ENCODE measurements at places on chromosomes 1 and 21. TPM values are rescaled to one million over a fixed set of nuclear protein-coding genes. Genes with fewer than 3 reads are reported as not detected.

DNA sequence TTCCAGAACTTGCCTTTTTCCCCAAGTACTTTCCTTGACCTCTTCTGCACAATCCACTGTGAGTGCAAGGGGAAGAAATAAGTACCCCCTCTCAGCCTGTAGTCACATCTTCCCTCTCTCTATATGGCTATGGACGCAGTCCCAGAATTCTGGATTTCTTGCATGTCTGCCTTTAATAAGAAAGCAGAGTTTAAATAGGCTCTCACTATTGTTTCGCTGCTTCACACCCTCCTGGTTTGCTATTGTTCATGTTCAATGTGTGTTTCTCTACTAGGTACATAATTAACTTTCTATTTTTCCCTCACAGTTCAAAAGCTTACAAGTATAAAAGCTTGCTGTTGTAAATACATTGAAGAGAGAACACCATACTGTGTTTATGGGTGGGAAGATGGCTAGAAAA, 181.5 kb upstream of the C1orf105 start:
- no peak overlapping the region for H3K27ac ChIP-seq
- H3K36me3 ChIP-seq, result no peaks in the 10 kb centered on the region
- DNase-seq, result no peak
- no peaks in the 10 kb centered on the region for H3K27me3 ChIP-seq

DNA sequence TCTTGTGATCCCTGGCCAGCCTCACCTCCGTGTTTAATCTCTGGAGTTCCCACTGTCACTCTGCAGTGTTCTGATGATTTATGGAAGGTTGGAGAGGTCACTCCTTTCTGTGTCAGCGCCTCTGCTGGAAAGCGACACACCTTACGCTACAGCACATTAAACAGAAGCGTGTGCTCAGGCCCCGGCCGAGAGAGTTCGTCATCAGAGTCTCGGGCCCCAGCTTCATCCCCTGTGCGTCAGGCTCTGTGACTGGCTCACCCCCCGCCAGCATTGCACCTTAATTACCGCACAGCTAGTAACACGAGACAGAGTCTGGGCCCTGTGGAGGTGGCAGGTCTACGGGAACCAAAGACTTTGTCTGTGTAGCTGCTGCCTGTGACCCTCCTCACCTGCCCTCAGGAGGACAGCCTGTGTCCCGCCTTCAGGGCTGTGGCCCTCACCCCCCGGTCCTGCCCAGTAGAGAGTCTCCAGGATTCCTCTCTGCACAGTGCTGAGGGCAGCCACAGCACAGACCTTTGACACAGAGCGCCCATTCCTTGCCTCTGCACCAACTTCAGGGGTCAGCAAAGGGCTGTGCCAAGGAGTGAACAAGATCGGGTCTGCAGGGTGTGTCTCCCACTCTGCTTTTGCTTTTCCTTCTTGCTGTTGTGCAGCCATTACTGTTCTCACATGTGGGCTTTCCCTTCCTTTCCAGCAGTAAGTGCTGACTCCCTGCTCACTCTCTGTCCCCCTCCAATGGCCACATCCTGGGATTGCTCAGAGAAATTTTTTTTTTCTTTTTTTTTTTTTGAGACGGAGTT, 157.6 kb downstream of the PGBD5 start:
- H3K27ac ChIP-seq, result no peak overlapping the region
- peaks cover 2% of the 10 kb centered on the region for H3K36me3 ChIP-seq
- no peaks in the 10 kb centered on the region for H3K4me1 ChIP-seq
- no peaks in the 10 kb centered on the region for H3K27me3 ChIP-seq

DNA sequence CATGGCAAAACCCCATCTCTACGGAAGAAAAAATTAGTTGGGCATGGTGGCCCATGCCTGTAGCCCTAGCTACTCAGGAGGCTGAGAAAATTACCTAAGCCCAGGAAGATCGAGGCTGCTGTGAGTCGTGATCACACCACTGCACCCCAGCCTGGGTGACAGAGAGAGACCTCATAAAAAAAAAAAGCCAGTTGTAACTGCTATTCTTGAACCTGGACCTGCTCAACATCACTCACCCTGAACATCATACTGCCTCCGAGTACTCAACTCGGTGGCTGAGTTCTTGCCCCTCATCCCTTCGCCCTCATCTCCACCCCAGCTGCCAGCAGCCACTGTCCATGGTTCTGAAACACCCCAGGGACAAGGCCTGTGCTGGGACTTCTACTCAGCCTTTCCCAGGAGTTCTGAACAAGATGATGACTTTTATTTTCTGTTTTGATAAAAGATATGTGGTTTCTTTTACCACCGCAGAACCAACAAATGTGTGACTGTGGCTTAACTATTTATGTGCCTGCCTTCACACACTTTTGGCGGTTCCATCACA, 5.4 kb upstream of the DISP3 start:
- H3K4me3 ChIP-seq, result no peak overlapping the region
- no peak for DNase-seq
- no peaks in the 10 kb centered on the region for H3K4me1 ChIP-seq
- no peaks in the 10 kb centered on the region for H3K36me3 ChIP-seq
- peaks cover 2% of the 10 kb centered on the region for H3K27me3 ChIP-seq

GRCh38 chr1:84642774-84643173, 47.5 kb downstream of the SSX2IP start:
- H3K36me3 ChIP-seq, result no peaks in the 10 kb centered on the region
- H3K4me1 ChIP-seq, result no peaks in the 10 kb centered on the region
- no peak overlapping the region for H3K4me3 ChIP-seq
- H3K27me3 ChIP-seq, result no peaks in the 10 kb centered on the region

DNA sequence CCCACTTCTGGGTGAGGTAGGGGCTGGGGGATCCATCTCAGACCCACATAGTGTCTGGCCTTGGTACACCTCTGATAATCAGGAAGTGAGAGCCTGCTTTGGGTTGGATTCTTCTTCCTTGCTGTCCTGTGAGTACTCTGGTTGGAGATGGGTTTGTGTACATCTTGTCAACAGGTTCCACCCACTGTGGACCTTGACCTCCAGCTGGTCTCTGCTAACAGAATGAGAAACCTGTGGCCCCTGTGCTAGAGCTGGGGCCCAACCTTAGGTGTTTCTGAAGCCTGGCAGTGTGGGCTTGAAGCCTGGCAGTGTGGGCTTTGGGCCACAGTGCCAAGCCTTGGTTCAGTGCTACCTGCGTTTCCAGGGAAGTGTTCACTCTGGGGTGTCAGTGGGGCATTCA, 2.6 kb downstream of the ZBTB48 start:
- H3K4me3 ChIP-seq, result no peak overlapping the region
- no peaks in the 10 kb centered on the region for H3K27me3 ChIP-seq
- H3K27ac ChIP-seq, result no peak overlapping the region
- H3K36me3 ChIP-seq, result no peaks in the 10 kb centered on the region
- no peak for DNase-seq

DNA sequence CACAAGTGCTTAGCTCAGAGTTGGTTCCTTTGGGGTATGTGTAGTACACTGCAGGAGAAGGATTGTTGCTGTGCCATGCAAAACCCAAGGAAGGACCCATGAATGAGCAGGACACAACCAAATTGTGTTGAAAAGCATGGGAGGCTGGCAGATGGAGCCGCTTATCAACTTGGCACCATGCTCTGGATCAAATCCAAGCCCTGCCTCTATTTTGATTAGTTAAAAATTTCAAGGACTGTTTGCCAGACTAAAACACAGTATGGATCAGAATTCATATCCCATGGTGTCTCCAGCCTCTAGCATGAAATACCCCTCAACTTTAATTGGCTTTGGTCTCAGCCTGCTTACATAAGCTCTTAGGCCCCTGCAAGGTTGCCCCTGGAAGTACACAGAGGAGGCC, 27.8 kb downstream of the CCDC185 start:
- no peaks in the 10 kb centered on the region for H3K27me3 ChIP-seq
- no peak overlapping the region for H3K27ac ChIP-seq
- H3K36me3 ChIP-seq, result no peaks in the 10 kb centered on the region
- H3K4me3 ChIP-seq, result no peak overlapping the region
- no peak for DNase-seq
- no peaks in the 10 kb centered on the region for H3K4me1 ChIP-seq

- no peak for DNase-seq
- H3K27me3 ChIP-seq, result no peaks in the 10 kb centered on the region
- peaks cover 6% of the 10 kb centered on the region for H3K4me1 ChIP-seq
- H3K36me3 ChIP-seq, result no peaks in the 10 kb centered on the region
- H3K27ac ChIP-seq, result no peak overlapping the region
Observed at GRCh38 chr1:38997034-38997900, 6.2 kb downstream of the AKIRIN1 start.

GRCh38 chr1:15957221-15958095, 18.4 kb downstream of the ZBTB17 start:
- H3K27ac ChIP-seq, result no peak overlapping the region
- H3K27me3 ChIP-seq, result no peaks in the 10 kb centered on the region
- H3K4me1 ChIP-seq, result no peaks in the 10 kb centered on the region
- no peaks in the 10 kb centered on the region for H3K36me3 ChIP-seq
- no peak overlapping the region for H3K4me3 ChIP-seq

DNA sequence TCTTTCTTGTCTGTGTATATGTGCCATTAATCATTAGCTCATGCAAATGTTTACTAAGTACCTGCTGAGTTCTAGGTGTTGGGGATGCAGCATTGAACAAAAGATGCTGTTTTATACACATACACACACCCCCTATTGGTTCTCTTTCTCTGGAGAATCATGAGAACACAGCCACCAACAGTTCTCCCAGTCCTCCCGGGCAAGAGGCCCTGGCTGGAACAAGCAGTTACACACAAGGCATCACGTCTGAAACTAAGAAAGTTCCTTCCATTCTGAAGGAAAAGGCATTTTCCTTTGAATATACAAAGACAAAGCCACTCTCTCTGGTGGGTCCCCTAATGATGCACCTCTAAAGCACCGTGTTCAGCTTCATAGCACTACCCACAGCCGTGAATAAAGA, 10.8 kb downstream of the CASP9 start:
- no peaks in the 10 kb centered on the region for H3K36me3 ChIP-seq
- no peaks in the 10 kb centered on the region for H3K27me3 ChIP-seq
- H3K4me1 ChIP-seq, result no peaks in the 10 kb centered on the region
- no peak overlapping the region for H3K27ac ChIP-seq
- no peak overlapping the region for H3K4me3 ChIP-seq
- DNase-seq, result no peak

- no peaks in the 10 kb centered on the region for H3K4me1 ChIP-seq
- H3K36me3 ChIP-seq, result no peaks in the 10 kb centered on the region
- no peaks in the 10 kb centered on the region for H3K27me3 ChIP-seq
- DNase-seq, result no peak
- no peak overlapping the region for H3K4me3 ChIP-seq
- no peak overlapping the region for H3K27ac ChIP-seq
Observed at GRCh38 chr1:147109041-147109440, 63.2 kb downstream of the PRKAB2 start.

DNA sequence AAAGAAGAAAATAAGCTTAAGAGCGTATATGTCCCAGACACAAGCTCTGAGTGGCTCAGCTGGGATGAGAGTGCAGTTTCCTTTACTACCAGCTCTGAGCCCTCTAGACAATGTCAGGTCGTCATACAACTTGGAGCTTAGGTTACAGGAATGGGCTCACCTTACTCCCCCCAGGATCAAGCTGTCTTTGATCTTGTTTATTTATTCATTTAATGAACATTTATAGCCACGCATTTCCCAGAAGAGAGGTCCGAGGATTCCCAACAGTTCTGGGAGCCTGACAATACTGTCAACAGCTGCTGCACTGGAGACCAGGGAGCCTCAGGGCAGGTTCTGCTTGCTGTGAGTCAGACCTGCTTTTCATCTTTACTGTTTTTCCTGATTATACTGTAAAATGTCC, 378.9 kb downstream of the PLPP3 start:
- peaks cover 4% of the 10 kb centered on the region for H3K4me1 ChIP-seq
- H3K27me3 ChIP-seq, result no peaks in the 10 kb centered on the region
- H3K36me3 ChIP-seq, result no peaks in the 10 kb centered on the region
- no peak overlapping the region for H3K27ac ChIP-seq
- H3K4me3 ChIP-seq, result no peak overlapping the region

FCGR3B gene
- total RNA-seq, result 6.3 TPM

GBP4 gene
- 10.1 TPM for total RNA-seq

LRRN2 gene
- total RNA-seq, result 6.8 TPM

SHISA4 gene
- 39.9 TPM for total RNA-seq

LAMC2 gene
- 0.91 TPM for total RNA-seq

ADGRB2 gene
- 1.8 TPM for total RNA-seq

Data from aorta (tissue), 5 donors.